HT-29 (cell line): ENCODE measurements at places on chromosomes 1 and 21. TPM values are rescaled to one million over a fixed set of nuclear protein-coding genes. Genes with fewer than 3 reads are reported as not detected.

DNA sequence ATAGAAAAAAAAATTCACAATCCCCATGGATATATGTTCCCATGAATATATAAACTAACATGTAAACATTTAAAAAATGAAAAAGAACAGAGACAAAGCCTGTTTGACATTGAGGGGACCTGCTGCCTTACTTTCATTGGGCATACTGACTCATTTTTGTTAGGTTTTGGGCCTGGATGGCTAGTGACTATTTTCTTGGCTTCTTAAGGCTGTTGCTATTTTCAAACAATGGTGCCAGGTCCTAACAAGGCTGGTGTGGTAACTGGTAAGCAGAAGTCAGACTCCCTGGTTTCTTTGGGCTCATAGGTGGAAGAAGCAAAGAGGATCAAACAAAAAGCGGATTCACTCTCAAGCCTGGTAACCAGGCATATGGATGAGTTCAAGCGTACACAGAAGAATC is 51.0 kb downstream of the LAMC2 start:
- DNase-seq, result no peak

GRCh38 chr1:160261556-160261892 is 825 bp downstream of the DCAF8 start:
- DNase-seq, result peak; percentile 77

DNA sequence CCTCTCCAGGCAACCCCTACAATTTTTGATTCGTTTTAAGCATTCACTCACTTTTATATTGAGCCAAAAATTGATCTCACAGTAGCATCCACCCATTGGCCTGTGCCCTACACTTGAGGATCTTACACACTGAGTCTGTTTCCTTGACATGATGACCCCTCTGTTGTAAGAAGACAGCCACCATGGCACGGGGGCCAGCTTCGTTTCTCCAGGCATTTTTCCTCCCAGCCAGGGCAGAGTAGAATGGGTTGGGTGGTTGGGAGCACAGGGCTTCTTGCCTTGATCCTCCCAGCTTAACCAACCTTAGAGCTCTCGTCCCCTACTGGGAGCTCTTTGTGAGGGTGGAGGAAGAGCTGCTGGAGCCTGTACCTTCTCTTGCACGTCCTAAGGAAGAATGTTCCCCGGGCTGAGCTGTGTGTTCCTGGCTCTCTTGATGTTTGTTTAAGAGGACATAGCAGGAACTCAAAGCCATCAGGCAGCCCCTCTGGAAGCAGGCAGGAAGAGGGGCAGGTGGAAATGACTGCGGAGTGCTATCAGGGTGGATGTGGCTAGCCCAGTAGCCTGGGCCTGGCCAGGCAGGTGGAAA is 213.2 kb upstream of the TMEM51 start:
- no peak for DNase-seq

SH3D21 gene
- 12.6 and 14.8 TPM in 2 replicates for total RNA-seq

DNA sequence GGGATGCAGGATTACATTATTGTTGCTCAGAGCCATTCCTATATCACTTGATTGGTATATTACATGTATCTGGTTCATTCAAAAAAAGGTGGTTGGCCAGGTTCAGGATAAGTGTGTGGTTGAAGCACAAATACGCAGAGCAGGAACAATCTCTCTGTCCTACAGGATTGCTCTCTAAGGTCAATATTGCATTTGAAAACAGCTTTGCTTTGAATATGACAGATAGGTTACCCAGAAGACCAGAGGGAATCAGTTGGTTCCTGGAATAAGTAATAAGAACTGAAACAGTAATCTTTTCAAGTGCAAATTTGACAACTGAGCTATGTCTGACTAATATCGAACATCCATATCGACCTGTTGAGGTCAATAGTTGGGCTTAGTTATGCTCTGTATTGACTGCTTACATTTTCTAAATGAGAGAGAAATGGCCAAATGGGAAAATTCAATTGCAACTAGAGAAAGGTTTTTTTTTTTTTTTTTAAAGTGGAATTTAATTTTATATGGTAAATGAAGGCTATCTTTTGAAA is 176.8 kb downstream of the ATP6V1G3 start:
- DNase-seq, result no peak

HENMT1 gene
- total RNA-seq, result 15.1 and 15.2 TPM in 2 replicates

DCLRE1B gene
- total RNA-seq, result 6.2 and 7.3 TPM in 2 replicates

- DNase-seq, result no peak
Measured at GRCh38 chr1:209550519-209550918, 33.0 kb upstream of the CAMK1G start.

GRCh38 chr21:21508859-21509258 is 510.6 kb downstream of the NCAM2 start:
- no peak for DNase-seq

UMODL1 gene
- 0.08 TPM in 1 of 2 replicates, not detected in the other for total RNA-seq

GRCh38 chr1:223110952-223111351 is 32.1 kb downstream of the TLR5 start:
- DNase-seq, result no peak

ANGPTL1 gene
- not detected in 2 replicates for total RNA-seq

OLFM3 gene
- not detected in 2 replicates for total RNA-seq

TMEM125 gene
- 64.2 and 65.2 TPM in 2 replicates for total RNA-seq

DNA sequence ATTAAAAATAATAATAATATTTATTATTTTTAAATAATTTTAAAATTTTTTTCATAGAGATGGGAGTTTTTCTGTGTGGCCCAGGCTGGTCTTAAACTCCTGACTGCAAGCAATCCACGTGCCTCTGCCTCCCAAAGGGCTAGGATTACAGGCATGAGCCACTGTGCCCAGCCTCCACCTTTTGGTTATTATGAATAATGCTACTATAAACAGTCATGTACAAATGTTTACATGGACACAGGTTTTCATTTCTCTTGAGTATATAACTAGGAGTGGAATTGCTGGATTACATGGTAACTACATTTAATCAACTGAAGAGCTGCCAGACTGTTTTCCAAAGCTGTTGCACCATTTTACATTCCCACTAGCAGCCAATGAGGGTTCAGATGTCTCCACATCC is 103.2 kb upstream of the DMRTA2 start:
- DNase-seq, result no peak

DNA sequence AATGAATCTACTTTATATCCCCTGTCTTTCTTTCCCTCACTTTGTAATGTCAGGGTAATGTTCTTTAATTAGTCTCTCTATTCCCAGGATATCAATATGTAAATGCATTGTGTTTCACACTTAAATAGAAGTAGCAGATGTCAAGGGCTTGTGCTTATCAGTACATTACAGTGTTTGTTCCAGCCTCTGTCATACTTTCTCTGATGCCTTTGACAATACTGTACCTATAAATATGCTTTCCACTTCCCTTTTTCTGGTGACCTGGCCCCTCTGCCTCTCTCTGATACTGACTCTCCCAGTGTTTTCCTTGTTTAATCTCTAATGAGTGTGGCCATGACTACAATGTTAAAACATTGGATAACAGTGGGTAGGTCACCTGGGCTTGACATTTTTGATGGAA is 862.0 kb upstream of the NEGR1 start:
- DNase-seq, result no peak

DNA sequence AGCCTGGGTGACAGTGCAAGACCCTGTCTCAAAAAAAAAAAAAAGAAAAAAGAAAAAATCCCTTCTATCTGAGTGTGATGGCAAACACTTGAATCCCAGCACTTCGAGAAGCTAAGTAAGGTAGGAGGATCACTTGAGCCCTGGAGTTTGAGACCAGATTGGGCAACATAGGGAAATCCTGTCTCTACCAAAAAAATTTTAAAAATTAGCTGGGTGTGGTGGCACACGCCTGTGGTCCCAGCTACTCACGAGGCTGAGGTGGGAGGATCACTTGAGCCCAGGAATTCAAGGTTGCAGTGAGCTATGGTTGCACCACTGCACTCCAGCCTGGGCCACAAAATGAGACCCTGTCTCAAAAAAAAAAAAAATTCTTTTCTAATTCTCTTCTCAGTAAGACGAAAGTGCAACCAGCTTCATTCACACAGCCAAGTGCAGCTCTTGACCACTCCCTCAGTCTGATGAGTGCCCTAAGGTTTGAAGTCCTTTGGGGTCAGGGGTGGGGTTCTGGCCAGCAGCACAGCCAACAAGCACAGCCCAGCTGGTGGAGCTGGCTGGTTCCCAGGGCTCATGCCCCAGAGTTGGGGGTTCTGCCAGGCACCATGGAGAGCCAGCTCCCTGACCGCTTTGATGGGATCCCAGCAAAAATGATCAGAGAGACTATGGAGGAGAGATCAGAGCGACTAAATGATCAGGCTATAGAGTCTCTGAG is 8.0 kb downstream of the SLC2A5 start:
- DNase-seq, result no peak

AQP10 gene
- not detected in 2 replicates for total RNA-seq

DNA sequence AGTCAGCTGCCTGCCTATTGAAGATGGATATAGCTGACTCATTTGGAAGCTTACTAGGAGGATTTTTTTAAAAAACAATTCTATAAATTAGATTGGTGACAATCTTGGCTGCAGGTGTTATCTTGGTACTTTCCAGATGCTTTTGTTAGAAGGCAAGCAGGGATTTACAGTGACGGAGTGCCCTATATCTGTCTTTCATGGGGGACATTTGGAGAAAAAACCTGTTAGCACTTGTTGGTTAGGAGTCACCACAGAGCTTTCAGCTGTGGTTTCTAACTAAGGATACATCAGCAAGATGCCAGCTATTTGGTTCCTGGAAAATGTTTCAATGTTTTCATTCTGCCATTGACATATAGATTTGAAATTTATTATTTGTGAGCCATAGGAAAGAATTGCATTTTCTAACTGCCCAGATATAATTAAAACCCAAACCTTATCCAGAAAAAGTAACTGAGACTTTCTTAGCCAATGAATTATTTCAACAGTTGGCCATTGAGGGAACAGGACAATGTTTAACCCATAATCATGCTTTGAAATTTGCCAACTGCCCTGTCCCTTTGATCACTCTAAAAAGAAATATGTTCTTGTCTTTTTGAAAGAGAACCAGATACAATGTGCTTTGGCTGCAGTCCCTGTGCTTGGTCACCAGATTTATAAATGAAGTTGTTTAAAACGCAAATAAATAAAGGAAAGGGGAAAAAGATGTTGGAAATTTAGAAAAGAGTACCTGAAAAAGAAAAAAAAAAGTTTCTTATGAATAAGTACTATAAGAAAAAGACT is 761.0 kb upstream of the CXADR start:
- DNase-seq, result no peak

ADGRL2 gene
- total RNA-seq, result 0.97 TPM in 1 of 2 replicates, not detected in the other

GRCh38 chr1:98988904-98989555 is 15.6 kb downstream of the PLPPR5 start:
- no peak for DNase-seq

DNA sequence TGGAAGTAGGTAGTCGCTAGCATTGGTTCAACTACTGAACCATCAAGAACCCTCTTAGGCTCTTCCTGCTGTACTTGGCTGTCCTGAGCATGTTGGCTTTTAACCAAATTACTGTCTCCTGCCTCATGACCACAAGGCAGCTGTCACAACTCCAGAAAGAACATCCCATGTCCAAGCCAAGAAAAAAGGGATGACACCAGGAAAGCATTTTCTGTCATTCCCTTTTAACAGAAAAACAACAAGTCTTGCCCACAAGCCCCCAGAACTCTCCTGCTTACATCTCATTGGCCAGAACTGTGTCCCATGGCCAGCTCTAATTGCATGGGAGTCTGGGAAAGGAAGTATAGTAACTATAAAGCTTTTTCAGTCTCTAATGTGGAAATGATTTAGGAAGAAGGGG is 2.4 kb upstream of the RNU5D-1 start:
- no peak for DNase-seq

DNA sequence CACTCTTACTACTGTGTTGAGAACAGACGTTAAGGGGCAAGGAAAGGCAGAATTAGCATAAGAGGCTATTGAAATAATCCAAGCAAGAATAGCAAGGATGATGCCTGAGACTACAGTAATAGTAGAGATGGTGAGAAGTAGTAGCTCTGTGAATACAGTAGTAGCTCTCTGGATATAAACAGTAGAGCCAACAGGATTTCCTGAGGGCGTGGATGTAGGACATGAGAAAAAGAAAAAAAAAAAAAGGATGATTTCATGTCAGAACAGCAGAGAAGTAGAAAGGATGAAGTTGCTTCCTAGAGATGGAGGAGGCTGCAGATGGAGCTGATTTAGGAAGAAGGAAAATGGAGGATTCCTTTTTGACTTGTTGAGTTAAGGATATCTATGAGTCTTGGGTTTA is 112.3 kb downstream of the OMA1 start:
- DNase-seq, result no peak

CCDC185 gene
- not detected in 2 replicates for total RNA-seq

GRCh38 chr1:197984289-197984688 is 67.1 kb downstream of the LHX9 start:
- no peak for DNase-seq

GRCh38 chr1:94039871-94040569 is 80.9 kb downstream of the ABCA4 start:
- DNase-seq, result peak; percentile 34

- peak; percentile 45 for DNase-seq
Measured at GRCh38 chr1:100322436-100323211, 29.7 kb upstream of the CDC14A start.

CTTNBP2NL gene
- total RNA-seq, result 4.9 and 5.2 TPM in 2 replicates

SPATA1 gene
- 1.0 and 1.3 TPM in 2 replicates for total RNA-seq

DNA sequence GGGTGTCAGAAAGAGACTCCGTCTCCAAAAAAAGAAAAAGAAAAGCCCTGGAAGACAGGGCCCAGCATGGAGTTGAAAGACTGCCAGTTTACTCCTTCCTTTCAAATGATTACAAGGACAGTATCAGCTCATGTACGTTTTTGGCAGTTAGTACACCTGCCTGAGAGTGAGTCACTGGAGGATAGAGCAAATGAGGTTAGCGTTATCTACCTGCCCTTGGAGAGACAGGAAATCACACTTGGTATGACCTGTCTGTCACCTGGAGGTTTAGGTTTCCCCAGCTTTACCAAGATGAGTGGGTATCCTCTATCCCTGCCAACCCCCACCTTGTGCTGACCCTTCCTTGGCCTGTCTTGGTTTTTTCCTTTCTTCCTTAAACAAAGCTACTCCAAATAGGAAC is 96.8 kb upstream of the BMP8A start:
- peak; percentile 76 for DNase-seq

- DNase-seq, result no peak
Measured at GRCh38 chr1:59393211-59394180, 96.6 kb downstream of the FGGY start.

DNA sequence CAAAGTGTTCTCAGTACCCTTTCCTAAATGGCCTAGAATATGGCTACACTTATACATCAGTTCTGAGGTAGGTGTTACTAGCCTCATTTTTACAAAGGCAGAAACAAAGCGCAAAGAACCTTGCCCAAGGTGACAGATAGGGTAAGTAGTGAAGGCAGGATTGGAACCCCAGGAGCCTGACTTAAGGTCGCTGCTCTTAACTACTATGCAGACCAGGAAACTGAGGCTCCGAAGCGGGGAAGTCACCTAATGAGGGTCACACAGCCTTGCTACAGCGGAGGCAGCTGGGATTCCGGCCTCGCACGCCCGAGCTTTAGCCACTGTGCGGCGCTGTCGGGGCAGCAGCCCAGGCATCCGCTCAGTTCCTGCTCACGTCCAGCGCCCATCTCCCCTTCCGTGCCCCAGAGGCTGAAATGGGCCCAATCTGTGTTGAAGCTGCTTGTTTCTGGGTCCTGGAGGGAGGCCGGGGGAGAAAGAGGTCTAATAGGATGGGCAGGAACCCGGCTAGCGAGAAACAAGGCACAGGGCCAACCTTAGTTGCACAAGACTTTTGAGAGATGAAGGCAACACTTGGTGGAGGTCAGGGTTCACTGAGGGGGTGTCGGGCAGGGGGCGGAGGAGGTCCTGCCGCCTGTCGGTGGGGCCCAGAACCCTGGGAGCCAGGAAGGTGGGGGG is 1.4 kb upstream of the FOXD2 start:
- DNase-seq, result peak; percentile 89

LAMC2 gene
- total RNA-seq, result 4.3 and 5.0 TPM in 2 replicates

SPRR2G gene
- not detected in 2 replicates for total RNA-seq

- DNase-seq, result no peak
Measured at GRCh38 chr1:108142258-108142657, 57.9 kb downstream of the SLC25A24 start.

GRCh38 chr21:27734146-27734545 is 767.3 kb upstream of the ADAMTS5 start:
- DNase-seq, result no peak
